ENCODE measurements at places on chromosomes 7 and 10.

DNA sequence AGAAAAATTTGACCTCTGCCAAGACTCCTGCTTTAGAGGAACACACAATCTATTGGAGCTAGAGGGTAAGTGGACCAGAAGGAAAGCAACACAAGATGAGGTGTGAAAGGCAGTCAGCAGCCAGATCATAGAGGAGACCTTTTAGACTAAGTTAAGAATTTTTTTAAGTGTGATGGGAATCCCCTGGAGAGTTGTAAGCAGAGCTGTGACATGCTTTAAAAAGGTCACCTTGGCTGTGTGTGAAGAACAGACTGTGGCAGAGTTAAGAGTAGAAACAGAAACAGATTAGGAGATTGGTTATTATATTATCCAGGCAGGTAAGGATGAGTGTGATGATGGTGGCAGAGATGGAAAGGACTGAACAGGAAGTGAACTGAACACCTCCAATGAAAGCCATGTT lies 23.5 kb downstream of the CPEB3 start:
- DNase-seq = no peak

GRCh38 chr10:66931340-66931948 lies 5.6 kb downstream of the LRRTM3 start:
- no peak for DNase-seq

DNA sequence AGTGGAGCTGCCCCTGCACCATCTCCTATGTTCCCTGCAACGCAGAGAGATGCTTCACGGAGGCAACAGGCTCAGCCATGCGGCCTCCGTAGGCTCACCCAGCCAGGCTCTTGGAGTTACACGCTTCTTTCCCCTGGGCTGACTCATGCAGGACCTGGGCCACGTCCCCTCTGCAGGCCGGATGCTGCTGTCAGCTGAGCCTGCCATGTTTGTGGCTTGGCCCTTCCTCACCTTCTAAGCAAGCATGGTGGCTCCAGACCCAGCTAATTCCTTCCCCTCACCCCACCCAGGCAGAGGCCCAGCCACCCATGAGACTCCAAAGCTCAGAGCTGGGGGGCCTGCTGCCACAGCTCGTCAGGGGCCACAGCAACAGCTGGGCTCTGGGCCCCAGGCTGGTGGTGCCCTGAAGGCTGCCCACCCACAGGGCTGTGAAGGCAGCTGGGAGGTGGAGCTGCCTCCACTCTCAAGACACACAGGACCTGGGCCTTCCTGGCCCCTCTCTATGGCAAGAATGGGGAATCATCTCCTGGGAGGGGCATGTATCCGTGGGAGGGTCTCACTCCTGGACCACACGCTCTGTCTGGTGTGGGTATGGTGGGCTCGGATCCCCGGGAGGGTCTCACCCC lies 219.6 kb downstream of the ELFN1 start:
- DNase-seq = no peak

GRCh38 chr7:122628651-122629411 lies 70.1 kb downstream of the RNF133 start:
- no peak for DNase-seq

DNA sequence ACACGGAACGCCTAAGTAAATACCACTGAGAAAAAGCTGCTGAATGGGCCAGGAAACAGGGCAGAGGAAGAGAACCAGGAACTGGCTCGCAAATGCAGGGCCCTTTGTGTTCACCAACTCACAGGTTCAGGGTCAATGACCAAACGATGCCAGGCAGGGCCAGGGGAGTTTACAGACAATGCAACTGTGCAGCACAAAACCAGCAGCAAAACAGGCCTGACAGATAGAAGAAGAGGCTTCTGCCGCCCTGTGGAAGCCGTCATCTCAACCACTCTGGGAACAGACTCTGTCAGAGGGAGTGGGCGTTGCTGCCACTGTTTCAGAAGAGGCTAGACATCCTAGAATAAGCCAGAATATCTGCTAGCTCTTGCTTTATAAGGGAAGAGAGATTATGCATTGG lies 117.9 kb downstream of the KMT2E start:
- no peak for DNase-seq

GRCh38 chr7:100489121-100489520 lies 5.4 kb downstream of the NYAP1 start:
- no peak for DNase-seq

- DNase-seq = no peak
These were observed 117.9 kb downstream of the ITGA8 start for GRCh38 chr10:15601819-15602218.

DNA sequence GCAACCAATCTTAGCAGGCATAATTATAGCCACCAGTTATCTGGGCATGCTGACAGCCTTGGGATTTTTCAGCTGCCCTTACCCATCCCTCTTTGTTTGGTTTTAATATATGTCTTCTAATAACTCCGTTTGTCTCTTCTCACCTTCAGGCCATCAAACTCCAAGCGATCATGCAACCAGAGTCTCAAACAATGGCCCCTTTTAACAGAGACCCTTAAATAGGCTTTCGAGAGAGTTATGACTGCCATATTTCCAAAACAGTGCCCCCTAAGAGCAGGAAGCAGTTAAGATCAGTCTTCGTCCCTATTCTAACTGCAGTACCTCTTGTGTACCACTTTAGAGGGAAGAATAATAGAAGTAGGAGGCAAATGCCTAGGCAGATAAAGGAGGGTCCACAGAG lies 157.5 kb downstream of the DGKB start:
- no peak for DNase-seq

- DNase-seq = no peak
These were observed 6.9 kb upstream of the NUDCD3 start for GRCh38 chr7:44497155-44498027.

- no peak for DNase-seq
These were observed 202.2 kb downstream of the PHF14 start for GRCh38 chr7:11175887-11176286.

DNA sequence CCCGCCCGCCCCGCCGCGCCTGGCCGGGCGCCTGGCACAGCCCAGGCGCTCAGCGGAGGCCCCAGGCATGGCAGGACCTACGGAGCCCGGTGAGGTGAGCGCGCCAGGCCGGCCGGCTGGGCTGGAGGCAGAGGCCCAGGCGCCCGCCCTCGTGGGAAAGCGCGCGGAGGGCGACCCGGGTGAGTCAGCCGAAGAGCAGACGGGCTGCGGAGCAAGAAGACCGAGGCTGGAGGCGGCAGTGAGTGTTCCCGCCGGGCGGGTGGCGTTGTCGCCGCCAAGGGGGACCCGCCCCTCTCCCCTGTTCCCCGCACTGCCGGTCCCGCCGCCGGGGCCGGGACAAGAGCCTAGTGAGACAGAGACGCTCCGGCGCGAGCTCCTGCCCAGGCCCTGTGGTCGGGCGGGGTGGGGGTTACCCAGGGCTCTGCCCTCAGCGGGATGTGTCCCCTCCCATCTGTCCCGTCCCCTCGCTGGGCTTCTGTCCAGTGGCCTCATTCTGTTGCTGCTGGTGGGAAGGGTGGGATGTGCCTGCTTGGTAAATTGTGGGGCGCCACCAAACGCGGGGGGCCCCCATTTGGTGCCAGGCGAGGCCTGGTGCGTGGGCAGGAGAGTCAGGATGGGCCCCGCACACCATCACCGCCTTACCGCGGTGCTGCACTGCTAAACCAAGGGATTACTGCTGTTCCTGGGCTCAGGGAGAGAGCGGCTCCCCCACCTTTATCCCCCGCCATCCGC lies 17.0 kb upstream of the NODAL start:
- peak; percentile 44 for DNase-seq

DNA sequence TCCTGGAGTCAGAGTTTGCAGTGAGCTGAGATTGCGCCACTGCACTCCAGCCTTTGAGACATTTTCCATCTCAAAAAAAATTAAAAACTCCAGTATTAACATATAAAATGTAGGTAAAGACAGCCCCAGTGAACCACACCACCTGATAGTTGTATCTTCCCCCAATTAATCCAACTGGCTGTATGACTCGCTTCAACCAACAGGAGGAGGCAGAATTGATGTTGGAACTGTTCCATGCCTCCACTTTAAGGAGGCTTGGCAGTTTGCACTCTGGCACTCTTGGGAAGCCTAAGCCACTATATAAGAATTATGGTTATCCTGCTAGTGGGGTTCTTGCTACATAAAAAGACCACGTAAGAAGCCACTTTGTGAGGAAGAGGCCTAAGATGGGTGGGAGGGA lies 72.7 kb downstream of the STK17A start:
- no peak for DNase-seq

DNA sequence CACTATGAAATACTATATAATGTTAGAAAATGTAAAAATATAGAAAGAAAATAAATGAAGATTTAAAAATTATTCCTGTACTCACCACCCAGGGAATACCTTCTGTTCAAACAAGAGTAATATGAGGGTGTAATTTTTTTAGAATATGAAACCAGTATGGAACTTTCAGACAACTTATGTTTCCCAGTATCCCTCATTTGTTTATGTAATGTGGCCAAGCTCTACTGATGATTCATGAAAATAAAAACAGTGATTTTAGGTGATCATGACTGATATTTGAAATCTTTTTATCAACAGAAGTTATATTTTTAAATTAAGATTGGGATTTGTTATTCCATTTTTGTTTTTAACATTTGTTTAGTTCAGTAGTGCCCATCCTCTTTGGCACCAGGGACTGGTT lies 18.8 kb downstream of the SLK start:
- no peak for DNase-seq

GRCh38 chr7:16694806-16695205 lies 48.8 kb downstream of the BZW2 start:
- no peak for DNase-seq

DNA sequence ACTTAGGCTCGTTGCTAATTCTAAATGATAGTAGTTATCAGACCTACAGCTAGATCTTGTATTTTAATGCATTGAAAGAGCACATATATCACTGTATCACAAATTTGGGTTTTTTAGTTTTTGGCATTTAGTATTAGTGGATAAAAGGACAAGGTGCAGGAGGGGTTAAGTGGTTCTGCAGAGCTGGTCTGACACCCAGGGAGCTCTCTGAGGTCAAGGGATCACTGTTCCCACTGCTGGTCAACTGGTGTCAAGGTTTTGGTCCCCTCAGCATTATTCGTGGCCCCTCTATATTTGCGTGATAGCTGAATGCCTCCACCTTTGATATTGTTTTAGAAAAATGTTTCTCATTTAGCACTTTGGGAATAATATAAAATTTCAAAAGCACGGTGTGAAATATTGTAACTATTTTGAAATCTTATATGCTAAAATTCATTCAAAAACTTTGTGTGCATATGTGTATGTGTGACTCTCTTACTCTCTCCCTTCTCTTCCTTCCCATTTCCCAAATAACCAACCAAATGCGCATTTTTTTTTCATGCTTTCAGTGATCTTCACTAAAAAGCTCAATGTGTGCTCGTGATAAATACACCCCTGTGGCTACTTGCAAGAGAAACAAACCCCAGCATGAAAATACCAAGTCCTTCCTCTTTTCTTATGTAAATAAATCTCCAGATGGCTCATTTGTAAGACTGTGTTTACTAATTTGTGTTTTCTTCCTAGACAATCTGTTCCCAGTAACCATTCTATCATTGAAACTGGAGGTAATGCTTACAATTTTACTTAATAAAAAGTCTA lies 309.2 kb downstream of the FGFR2 start:
- DNase-seq = no peak

- DNase-seq = no peak
These were observed 226.4 kb downstream of the MAD1L1 start for GRCh38 chr7:2006231-2006771.

GRCh38 chr7:30403477-30403876 lies 75.1 kb downstream of the NOD1 start:
- DNase-seq = no peak

DNA sequence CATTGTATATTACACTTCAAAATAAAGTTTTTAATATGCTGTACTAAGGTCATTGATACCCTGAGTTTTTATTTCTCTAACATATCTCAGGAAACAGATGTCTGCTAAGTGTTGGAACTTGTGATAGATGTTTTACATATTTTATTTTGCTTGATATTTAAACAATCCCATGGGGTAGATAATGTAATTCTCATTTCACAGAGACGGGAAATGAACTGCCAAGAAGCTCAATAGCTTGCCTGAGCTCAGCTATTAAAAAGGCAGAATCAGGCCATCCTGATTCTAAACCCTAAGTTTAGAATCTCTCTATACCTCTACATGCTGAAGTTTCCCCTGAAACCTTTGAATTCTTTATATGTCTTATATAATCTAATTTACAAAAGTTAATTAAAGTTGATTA lies 126.3 kb downstream of the LRRC18 start:
- DNase-seq = no peak

DNA sequence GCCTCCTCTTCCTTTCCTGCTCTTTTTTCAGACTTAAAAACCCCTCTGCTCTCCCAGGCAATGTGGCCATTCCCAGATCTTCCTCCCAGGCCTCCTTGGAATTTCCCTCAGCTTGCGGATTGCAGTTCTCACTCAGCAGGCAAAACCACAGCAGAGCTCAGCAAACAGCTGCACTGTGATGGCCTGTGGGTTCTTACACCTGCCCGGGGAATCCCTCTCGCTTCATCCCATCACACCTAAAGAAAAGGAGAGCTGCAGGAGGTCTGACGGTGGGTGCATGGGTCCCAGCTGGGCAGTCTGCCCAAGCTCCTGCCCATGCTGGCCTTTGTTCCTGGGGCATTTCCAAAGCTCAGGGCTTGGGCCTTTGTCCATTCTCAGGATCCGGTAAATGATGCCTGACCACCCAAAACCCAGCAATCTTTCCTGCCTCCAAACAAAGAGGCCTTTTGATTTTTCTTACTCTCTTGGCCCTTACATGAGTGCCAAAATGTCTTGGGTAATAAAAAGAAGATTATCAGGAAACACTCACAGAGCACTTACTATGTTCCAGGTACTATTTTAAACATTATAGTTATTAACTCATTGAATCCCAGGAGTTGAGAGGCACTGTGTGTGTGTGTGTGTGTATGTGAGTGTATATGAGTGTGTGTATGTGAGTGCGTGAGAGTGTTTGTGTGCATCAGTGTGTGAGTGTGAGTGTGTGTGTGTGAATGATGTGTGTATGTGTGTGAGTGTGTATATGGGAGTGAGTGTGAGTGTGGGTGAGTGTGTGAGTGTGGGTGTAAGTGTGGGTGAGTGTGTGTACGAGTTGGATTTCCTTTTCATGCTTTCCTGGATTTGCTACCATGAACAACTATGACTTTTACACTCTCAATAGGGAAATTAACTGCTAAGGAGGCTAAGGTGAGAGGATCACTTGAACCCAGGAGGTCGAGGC lies 64.5 kb upstream of the PODXL start:
- DNase-seq = no peak

DNA sequence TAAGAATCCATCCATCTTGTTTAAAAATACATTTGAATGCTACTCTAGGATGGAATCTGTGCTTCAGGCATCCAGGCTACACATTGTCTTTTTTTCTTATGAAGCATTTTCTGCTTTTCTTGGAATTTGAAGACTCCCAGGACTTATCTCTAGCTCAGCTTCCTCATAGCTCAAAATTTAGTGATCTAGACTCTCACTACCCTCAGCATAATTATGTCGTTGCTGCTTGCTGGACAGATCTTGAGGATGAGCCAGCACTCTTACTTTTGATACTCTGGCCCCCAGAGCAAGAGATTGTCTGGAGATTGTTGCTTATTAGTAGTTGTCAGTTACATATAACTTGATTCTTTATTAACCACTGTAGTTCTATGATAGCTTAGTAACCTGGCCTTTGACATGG lies 83.3 kb upstream of the FGL2 start:
- DNase-seq = no peak

Data from stimulated activated CD8-positive, alpha-beta memory T cell treated with anti-CD3 and anti-CD28 coated beads, Interleukin-15, amount 100 ng/mL, for 4 hours (primary cell).